ENCODE measurements at places on chromosomes 7 and 10.

DNA sequence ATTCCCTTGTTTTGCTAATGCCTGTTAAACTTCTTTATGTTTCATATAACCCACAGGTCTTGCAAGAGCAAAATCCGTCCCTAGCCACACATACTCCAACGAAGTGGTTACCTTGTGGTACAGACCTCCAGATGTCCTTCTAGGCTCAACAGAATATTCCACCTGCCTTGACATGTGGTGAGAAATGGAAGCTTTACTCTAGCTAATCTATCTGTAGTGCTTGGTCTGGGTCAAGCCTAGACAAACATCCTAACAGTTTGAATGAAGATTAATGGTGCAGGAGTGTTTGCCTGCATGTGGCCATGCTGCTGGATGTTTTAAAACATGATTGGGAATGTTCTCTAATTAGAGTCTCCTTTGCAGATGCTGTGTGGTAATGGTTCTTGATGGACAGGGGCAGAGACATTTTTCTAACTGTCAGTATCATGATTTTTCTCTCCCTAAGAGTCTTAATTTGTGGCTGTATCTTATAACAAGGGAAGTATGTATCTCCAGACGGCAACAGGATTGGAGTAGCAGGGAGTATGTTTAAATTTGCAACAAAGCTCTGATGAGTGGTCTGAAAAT lies 308.5 kb upstream of the FZD1 start:
- DNase-seq = no peak

GRCh38 chr7:82625377-82625776 lies 181.8 kb upstream of the CACNA2D1 start:
- no peak for DNase-seq

GRCh38 chr7:150668472-150668911 lies 17.0 kb upstream of the GIMAP2 start:
- DNase-seq = no peak

DNA sequence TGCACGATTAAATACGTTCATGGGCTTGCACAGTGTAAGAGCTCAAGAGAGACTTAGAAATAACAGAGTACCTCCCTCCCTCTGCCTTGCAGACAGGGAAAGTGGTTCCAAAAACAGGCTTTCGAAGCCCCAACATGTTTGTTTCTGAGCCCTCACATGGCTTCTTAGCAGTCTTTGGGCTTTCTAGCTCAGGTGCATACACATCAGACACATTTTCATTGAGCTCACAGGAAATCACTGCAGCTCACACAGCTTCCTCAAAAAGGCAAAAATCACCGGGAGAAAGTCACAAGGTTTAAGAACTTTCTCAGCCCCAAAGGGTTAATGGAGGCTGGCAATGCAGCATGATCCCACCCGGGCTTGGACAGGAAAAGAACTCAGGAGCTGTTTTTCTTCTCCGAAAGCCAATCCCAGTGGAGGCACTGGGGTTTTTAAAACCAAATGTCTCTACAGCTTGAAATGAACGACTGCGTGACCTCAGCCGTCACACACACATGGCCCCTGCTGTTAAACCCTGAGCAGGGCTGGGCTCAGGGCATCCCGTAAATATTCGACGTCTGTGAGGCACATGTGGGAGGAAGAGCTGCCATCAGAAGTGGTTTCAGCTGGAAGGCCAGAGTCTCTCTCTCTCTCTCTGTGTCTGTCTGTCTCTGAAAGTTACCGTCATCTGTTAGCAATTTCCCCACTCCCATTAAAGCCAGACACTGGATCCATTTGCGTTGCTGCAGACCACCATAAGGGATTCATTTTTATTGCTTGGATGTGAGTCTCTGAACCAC lies 69.7 kb downstream of the CALML3 start:
- no peak for DNase-seq

- DNase-seq = no peak
Observed at GRCh38 chr10:118841881-118842605, 87.3 kb upstream of the CACUL1 start.

- no peak for DNase-seq
Observed at GRCh38 chr10:101388676-101389276, 34.8 kb downstream of the BTRC start.

DNA sequence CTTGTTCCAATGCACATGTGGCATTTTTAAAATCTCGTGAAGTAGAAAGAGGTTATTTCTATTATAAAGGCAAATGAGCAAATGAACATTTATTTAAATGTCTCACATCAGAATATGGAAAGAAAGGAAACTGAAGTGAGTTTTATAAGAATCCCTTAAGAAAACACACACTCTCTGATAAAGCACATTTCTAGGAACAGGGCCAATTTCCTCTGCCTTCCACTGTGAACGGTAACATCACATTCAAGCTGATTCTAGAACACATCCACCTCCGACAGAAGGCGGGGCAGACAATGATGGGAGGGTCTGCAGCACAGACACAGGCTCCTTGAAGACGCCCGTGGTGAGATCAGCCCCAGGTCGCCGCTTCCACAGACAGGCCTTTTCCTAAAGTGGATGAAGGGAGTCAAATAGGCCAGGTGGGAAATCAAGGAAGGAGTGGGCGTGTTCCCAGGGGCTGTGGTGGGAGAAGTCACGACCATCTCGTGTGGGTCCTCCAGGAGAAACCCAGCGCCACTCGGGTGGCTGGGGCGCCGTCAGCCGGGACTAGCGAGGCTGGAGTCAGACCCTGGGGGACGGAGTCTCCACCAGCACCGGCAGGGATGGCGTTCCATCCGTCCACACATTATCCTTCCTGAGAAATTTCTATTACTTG lies 31.1 kb downstream of the PITRM1 start:
- no peak for DNase-seq

GRCh38 chr7:49631960-49632359 lies 141.5 kb upstream of the VWC2 start:
- DNase-seq = no peak
